ENCODE measurements at places on chromosomes 4 and X.

- no peak for DNase-seq
Observed at GRCh38 chr4:150080337-150080736, 2.1 kb downstream of the DCLK2 start.

- no peak for DNase-seq
Observed at GRCh38 chr4:114599231-114599902, 760 bp downstream of the UGT8 start.

GRCh38 chrX:12292996-12293765 lies 154.9 kb downstream of the FRMPD4 start:
- DNase-seq = no peak

GRCh38 chr4:86586626-86587380 lies 7.3 kb upstream of the PTPN13 start:
- DNase-seq = no peak

GRCh38 chrX:101191217-101191750 lies 28.3 kb upstream of the DRP2 start:
- DNase-seq = no peak

- no peak for DNase-seq
Observed at GRCh38 chr4:73853246-73853704, at the start of gene PF4V1. Gene PF4V1, plus strand, starts transcription at chr4:73853296. Its CDS starts 67 bp downstream, at chr4:73853363.

DNA sequence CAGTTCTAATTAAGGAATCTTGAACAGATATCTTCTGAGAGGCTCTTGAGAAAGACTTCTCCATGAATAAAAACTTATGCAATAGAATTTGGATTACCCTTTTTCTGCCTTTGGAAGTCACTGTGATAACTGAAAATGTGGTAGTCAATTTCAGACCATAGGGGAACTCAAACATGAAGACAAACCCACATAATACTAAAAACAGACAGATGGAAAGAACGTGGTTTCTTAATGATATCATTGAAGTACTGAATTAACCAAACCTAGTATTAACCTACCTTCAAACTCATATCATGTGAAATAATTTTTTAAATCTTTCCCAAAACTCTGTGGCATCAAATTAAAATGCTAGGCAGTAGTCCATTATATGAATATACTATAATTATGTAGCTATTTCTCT lies 153.5 kb downstream of the CAMK2D start:
- DNase-seq = no peak
